Left ventricle myocardium superior (tissue), 1 donor: ENCODE measurements at places on chromosomes 16 and 17.

GRCh38 chr16:12158428-12158827 lies 181.9 kb downstream of the SNX29 start:
- no peak for DNase-seq

DNA sequence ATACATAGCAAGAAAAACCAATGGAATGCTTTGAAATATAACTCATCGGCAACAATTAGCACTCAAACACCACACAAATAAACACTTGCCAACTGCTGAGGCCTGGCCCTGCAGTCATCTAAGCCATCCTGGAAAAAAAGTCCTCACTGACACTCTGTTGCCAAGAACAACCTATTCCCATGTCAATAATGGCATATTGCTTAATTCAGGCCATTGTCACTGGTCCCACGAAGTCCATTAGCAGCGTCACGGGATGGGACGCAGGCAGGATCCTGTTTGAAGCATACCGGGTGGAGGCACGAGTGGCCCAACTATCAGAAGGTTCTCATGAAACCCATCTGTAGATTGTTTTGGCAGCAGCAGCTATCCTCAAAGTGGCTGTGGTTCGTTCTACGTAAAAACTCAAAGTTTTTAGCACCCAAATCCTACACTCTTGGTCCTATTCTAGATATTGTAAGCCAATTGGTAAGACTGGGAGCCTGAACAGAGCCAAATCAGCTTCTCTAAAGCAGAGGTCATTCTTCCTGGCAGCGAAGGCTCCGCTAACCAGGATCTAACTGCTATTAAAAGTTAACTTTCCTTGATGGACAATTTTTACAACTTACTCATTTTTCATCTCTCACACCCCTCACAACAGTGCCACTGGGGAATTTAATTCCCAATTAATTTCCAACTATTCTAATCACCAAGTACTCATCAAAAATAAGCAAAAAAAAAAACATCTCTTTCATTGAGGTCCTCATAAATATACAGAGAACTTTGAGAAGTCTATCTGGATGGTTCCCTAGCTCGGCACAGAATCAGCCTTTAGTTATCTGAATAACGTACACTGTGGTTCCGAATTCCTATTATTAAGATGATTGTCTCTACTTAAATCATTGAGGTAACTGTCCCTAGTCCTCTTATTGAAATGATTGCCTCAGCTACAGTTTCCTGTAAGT lies 91.5 kb downstream of the ZFHX3 start:
- DNase-seq: no peak

- peak; percentile 57 for DNase-seq
Measured at GRCh38 chr17:78993241-78993956, 13.7 kb upstream of the LGALS3BP start.

- DNase-seq: peak; percentile 91
Measured at GRCh38 chr16:10923650-10924214, 18.5 kb downstream of the DEXI start.

- no peak for DNase-seq
Measured at GRCh38 chr17:30391534-30391933, 12.8 kb downstream of the CPD start.

GRCh38 chr16:86026916-86027315 lies 128.0 kb downstream of the IRF8 start:
- DNase-seq: no peak

- no peak for DNase-seq
Measured at GRCh38 chr16:84453061-84453752, 51.3 kb downstream of the MEAK7 start.
